ENCODE measurements at places on chromosomes 5 and 9. TPM values are rescaled to one million over a fixed set of nuclear protein-coding genes. Genes with fewer than 3 reads are reported as not detected.

Gene PCDHB12
- 1.2 TPM for polyA plus RNA-seq

Gene ZNF474
- 0.64 TPM for polyA plus RNA-seq

Gene FBXL7
- polyA plus RNA-seq, result 7.2 TPM

Gene DPYSL3
- 110 TPM for polyA plus RNA-seq

GRCh38 chr5:129977810-129978209 lies 73.5 kb downstream of the CHSY3 start:
- DNase-seq, result no peak

- no peak for DNase-seq
These were observed 355.4 kb downstream of the MAN2A1 start for GRCh38 chr5:110045158-110045557.

- DNase-seq, result no peak
These were observed 195.0 kb downstream of the RGS3 start for GRCh38 chr9:113658545-113658895.

- DNase-seq, result no peak
These were observed 383.8 kb downstream of the NTRK2 start for GRCh38 chr9:85053206-85053786.

DNA sequence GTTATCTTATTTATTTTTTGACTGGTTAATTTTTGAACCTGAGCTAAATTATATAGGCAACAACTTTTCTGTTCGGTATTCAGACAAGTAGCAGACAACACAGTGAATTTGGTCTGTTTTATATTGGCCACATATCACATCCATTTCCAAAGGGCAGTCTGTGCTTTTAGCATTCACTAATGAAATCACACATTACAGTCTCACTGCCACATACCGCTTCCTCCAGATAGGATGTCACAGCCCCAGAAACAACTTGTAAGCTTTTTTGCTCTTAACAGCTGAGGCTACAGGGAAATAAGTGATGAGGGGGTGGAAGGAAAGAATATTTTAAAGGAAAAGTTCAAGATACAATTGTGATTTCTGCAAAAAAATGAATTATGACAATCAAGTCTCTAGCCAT lies 140.6 kb downstream of the PLCXD3 start:
- DNase-seq, result no peak

- DNase-seq, result no peak
These were observed 116.0 kb downstream of the UNC13B start for GRCh38 chr9:35277628-35278359.
